Urinary bladder (tissue), 4 donors: ENCODE measurements at places on chromosomes 5 and 9.
A peak's percentile ranks its signal among the peaks of the same experiment; 100 is the strongest.

GRCh38 chr5:65721050-65721719 lies 724 bp downstream of the SGTB start:
- peak; percentile 21 for DNase-seq

DNA sequence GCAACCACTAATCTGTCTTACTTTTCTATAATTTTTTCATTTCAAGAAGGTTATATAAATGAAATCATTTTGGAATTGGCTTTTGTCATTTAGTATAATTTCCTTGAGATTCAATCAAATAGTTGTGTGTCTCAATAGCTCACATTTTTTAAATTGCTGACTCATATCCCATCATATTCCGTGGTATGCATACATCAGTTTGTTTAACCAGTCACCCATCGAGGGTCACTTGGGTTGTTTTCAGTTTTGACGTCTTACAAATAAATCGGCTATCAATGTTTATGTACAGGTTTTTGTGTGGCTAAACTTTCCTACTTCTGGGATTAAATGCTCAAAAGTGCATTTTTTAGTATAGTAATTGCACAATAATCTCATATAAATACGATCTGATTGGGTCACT lies 185.5 kb downstream of the TAF11L14 start:
- no peak for DNase-seq

DNA sequence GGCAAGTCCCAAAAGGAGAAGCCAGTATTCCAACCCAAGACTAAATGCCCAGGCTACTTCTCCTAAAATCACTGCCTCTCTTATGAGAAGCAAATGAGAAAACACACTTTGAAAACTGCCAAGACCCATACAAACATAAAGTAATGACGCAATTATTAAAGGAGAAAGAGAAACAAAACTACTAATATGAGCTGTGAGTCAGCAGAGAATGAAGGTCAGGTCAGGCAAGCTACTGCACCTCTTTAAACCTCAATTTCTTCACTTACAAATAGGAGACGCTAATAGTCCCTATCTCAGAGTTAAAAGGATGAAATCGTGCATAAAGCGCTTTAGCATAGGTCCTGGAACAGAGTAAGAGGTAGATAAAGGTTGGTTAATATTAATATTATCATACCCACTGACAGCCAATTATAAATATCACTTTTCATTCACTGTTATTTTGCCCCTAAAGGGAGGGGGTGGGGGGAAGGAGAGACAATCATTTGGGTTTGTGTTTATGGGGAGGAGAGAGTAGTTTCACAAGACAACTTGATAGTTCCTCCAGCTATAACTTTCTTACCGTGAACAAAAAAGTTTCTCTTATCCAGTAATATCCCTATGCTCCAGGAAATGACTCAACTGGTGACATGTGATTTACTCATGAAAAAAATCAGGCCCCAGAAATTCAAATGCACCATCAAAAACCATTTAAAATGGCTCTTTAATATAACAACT lies 3.6 kb downstream of the PSMB7 start:
- DNase-seq, result no peak

- DNase-seq, result no peak
Observed at GRCh38 chr5:115209279-115209678, 39.6 kb upstream of the TRIM36 start.

- no peak for DNase-seq
Observed at GRCh38 chr9:89942643-89943042, 337.8 kb downstream of the GADD45G start.

DNA sequence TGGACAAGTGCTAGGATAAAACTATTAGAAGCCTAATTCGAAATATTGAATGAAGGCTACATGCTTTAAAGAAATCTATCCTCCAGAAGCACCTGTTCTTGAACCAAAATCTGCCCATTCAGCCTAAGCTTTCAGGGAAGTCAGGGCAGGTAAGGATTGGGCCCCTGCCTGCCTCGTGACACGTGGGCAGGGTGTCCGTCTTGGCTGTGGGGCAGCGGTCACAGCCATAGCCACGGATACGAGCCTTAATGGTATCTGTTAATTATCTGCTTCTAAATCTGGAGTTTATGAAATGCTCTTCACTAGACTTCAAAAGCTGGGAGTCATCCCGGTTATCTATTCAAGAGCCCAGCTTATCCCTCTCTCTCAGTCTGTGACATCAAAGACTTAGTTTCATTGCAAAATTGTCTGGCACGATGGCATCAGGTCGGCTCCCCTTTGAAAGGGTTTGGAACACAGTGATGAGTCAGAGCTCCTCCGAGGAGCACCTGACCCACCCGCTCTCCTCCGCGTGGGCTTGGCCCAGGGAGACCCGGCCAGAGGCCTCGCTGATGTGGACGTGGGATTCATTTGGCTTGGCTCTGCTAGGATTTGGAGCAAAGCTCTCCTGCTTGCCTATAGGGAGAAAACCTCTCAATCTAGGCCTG lies 135.9 kb downstream of the MACROH2A1 start:
- no peak for DNase-seq

DNA sequence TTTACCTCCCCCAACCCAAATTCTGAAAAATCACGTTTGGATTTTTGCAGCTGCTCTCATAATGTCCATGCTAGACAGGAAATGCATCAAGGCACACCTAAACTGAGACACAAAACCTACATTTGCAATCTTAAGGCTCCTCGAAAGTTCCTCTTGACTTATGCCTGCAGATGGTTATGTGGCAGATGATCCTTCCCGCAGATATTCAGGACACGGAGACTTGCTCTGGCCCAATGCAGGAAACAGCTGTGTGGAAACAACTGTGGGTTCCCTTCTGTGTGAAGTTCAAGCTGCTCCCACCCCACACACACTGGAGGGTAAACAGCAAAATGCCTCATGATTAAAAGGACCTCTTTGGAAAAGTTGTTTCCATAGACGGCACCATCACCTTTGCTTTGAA lies 253.8 kb downstream of the EBF1 start:
- DNase-seq, result no peak

- DNase-seq, result no peak
Observed at GRCh38 chr5:37735649-37736347, 104.0 kb downstream of the GDNF start.
